ENCODE measurements at places on chromosomes 2 and 18. TPM values are rescaled to one million over a fixed set of nuclear protein-coding genes. Genes with fewer than 3 reads are reported as not detected.

DNA sequence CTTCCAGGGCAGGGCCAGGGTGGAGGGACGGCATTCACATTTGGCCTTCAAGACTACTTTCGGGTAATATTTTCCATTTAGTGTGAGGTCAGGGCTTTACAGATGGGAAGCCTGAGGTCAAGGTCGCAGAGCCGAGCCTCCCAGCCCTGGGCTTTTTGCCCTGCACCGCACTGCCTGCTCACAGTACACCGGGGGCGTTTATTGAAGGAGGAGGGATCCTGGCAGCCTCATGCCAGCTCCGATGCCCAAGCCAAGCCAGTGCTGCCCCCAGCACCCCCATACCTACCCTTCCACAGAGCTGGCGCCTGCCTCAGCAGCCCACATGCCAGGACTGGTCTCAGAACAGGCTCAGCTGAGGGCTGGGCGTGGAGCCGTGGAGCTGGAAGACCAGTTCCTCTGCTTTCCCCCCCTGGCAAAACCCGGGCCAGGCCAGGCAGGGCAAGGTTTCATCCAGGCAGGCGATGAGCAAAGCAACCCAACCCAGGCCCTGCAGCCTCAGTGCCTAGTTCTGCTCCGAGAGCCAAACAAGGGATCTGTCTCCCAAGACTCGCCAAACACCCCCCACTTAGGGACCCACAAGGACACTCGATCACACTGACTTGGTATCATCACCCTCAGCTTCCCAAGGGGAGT is 11.9 kb downstream of the SDC1 start:
- DNase-seq, result no peak

- no peak for DNase-seq
Observed at GRCh38 chr2:81061016-81061415, 756.5 kb upstream of the LRRTM1 start.

- no peak for DNase-seq
Observed at GRCh38 chr2:146801886-146802285, 1042.9 kb upstream of the ACVR2A start.

GRCh38 chr2:170525566-170525900 is 189.6 kb upstream of the SP5 start:
- no peak for DNase-seq

The SULT1C4 gene
- total RNA-seq, result 114 TPM

- no peak for DNase-seq
Observed at GRCh38 chr2:159890551-159891266, 92.7 kb upstream of the CD302 start.

DNA sequence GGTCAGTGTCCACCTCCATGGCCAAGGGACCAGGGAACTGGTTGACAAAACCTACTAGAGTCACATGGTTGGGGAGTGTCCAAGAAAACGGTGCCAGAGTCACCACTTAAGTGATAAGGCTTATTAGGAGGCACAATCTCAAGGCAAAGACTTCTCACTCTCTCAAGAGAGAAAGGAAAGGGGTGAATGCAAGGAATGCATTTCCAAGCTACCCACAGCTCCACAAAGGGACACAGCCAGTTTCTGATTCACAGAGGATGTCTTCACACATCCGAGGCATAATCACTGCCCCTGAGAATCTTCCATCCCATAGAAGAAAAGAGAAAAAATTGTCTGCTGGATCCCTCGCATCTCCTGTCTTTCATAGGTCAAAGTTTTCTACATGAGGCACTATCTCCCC is 269.3 kb downstream of the TNS1 start:
- DNase-seq, result no peak

DNA sequence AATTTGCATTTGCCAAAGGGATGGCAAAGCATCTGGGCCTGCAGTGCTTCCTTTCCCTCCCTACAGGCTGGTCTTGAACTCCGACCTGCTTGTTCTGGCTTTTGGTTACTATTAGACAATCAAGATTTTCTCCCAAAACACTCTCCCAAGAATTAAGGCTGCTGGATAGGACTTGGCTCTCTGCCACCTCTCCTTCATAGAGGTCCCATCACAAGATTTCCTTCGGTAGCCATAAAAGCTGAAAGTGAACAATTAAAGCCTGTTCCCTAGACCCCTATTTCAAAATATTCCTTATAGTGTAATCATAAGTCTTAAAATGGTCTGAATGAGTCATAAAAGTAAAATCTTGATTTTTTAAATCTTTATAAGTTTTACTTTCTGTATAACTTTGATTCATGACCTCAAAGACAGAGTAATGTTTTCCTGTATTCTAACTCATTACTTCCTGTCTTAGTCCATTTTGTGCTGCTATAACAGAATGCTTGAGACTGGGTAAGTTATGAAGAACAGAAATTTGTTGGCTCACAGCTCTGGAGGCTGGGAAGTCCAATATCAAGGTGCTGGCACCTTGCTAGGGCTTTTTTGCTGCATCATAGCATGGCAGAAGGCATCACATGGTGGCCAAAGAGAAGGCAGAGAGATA is 37.8 kb upstream of the TNP1 start:
- DNase-seq, result no peak

GRCh38 chr18:12296457-12296856 is 11.6 kb upstream of the TUBB6 start:
- no peak for DNase-seq

All from dermis microvascular lymphatic vessel endothelial cell (primary cell).